ENCODE measurements at places on chromosomes 11 and 22.
A peak's percentile ranks its signal among the peaks of the same experiment; 100 is the strongest.

DNA sequence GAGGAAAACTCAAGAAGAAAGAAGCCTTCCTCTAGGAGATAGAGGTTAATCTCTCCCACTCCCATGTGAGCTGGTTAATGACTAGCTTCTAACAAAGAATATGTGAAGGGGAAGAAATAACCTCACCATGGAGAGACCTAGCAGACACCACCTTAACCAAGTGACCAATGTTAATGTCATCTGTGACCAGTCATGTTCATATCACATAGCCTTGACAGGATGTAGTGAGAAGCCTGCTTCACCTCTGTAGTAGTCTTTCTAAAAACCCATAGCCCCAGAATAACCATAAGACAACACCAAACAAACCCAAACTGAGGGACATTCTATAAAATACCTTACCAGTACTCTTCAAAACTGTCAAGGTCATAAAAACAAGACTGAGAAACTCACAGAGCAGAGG lies 21.5 kb upstream of the POU2AF1 start:
- no peak for DNase-seq

GRCh38 chr11:129888451-129888850 lies 6.9 kb downstream of the NFRKB start:
- DNase-seq, result no peak

DNA sequence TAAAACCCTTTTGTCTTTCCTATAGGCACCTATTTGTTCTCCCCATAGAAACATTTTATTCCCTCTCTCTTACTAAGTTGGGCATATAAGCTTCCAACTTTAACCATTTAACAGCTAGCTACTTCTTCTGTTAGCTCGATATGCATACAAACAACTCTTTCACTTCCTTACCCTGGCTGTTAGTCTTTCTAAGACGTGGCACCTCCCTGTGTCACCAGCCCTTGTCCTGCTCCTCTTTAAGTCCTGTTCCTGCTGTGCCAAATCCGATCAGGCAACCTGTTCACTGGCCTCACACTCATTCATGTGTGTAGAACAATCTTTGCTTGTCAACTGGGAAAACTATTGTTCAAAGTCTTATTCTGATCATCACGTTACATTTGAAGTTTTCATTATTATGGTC lies 1376.1 kb upstream of the TENM4 start:
- no peak for DNase-seq

DNA sequence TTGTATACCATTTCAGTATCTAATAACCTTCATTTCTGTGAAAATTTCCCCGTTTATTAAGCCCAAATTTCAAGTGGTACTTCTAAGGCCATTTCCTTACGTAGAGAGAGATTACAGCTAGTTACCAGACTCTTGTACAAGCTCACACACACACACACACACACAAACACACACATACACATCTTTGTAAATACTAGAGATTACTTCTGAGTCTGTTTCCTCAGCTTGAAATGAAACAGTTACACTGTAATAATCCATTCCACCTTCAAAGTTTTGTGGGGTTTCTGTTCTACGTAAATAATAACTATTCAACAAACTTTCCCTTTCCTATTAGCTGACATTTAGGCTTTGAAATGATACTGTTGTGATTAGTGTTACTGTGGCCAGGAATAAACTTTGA lies 6.2 kb downstream of the POGLUT3 start:
- DNase-seq, result no peak

GRCh38 chr11:128039140-128040021 lies 548.0 kb downstream of the ETS1 start:
- DNase-seq, result peak; percentile 89

DNA sequence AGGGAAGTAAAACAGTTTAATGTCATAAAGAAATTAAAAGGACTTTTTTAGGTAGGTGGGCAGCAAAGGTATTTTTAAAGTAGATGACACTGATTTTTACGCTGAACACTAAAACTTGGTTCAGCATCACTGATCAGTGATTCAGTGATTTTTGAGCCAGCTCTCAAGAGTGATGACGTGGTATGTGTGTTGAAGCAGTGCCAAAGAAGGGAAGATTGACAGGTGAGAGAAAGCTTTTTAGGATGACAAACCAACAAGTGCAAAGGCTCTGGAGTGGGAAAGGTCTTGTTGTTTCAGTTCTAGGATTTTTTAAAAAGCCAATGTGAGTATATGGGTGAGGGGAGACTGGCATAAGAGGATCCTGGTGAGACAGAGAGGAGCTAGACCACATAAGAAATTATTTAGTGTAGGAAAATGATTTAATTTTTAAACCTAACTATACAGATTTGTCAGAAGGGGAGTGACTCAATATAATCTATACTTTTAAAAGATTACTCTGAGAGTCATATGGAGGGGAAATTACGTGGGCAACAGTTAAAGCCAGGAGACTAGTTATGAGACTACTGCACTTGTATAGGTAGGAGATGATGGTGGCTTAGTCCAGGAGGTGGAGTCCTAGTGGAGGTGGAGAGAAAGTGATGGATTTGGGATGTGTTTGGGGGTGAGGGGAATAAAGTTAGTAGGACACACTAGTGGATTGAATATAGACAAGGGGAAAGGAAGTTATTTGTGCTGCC lies 17.6 kb upstream of the CALCB start:
- no peak for DNase-seq

GRCh38 chr11:1060852-1061616 lies 13.6 kb upstream of the MUC2 start:
- DNase-seq, result no peak

- no peak for DNase-seq
These were observed 15.1 kb downstream of the IFT27 start for GRCh38 chr22:36760786-36761185.

- DNase-seq, result no peak
These were observed 54.1 kb downstream of the CHRDL2 start for GRCh38 chr11:74677131-74677530.

GRCh38 chr11:91231226-91231625 lies 993.4 kb upstream of the FAT3 start:
- DNase-seq, result no peak

GRCh38 chr22:48890693-48891554 lies 936.7 kb downstream of the BRD1 start:
- DNase-seq, result no peak

DNA sequence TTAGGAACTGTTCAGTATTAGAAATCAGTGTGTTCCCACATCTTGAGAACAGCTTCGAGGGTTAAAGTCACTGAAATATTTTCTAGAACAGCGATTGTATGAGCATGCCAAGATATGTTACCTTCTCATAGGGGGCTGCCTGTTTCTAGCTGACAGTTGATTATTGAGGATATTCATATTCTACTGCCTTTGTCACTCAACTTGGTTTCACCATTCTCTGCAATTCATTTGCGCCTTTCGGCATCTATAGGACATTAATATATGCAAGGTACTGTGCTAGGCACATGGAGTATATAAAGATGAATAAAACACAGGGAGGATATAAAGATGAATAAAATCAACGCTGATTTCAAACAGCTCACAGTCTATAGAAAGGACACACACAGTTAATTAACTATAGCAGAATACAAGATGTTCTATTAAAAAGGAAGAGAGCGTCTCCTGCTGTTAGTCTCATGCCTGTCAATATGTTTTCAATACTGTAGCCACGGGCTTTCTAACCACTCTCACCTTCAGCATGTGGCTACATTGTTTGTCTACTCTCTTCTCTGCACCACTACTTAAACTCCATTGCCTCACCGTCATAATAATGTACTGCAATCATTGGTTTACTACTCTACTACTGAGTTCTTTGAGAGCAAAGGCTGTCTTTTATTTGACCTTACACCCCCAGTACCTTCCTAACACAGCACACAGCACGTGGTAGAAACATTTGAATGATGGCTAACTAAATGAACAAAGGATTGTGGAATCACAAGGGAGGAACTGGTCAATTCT lies 81.9 kb downstream of the RAB30 start:
- DNase-seq, result peak; percentile 13

GRCh38 chr11:75715688-75716087 lies 1.9 kb upstream of the MOGAT2 start:
- DNase-seq, result no peak

DNA sequence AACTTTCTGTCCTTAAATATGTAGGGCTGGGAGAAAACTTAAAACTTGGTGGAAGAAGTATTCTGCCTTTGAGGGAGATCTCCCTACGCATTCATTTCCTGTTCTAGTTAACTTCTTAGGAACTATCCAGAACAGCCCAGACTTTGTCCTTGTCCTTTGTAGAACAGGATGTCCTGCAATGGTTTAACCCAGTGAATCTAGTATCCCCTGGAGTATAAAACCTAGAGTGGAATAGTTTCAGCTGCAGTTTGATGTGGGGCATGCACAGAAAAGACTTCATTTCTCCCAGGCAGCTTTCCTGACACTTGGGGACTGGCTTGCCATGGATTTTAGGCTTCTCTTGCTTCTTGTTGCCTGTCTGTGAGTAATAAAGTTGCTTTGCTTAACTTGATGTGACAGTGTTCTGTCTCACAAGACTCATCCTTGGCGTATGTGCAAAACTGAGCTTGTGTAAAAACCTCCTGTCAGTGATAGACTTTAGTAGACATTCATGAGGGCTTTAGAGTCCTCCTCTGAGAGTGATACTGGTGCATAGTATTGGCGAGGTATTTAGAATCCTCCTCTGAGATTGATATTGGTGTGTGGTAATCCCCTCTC lies 28.2 kb downstream of the ARHGAP42 start:
- DNase-seq, result no peak

GRCh38 chr11:134581966-134582769 lies 170.1 kb upstream of the B3GAT1 start:
- DNase-seq, result peak; percentile 74

GRCh38 chr22:24102366-24103200 lies 78.7 kb upstream of the SUSD2 start:
- no peak for DNase-seq

DNA sequence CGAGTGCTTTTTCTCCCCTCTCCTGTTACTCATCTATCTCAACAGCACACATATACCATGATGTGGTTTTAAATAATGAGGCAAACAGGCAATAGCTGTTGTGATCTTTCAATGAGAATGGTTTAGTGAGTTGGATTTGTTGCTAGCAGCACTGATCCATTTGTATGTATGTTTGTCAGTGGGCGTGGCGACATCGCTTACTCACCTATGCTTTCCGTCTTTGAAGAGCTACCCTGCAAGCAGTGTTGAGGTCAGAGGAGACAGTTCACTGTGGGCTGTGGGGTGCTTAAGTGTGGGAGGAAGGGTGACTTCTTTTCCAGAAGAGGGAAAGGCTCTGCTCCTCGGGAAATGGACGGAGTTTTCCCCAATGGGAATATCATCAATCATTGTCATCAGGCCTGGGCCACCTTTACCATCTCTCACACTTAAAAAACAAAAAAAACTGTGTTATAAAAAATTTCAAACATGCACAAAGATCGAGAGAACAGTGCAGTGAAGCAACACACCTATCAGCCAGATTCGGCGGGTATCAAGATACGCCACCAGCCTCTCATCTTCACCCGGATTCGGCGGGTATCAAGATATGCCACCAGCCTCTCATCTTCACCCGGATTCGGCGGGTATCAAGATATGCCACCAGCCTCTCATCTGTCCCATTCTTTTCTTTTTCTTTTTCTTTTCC lies 83.8 kb downstream of the TBC1D22A start:
- no peak for DNase-seq

GRCh38 chr11:14300661-14301304 lies 58.2 kb downstream of the RRAS2 start:
- peak; percentile 60 for DNase-seq

- DNase-seq, result no peak
These were observed 335.0 kb downstream of the CADM1 start for GRCh38 chr11:115169251-115169650.

DNA sequence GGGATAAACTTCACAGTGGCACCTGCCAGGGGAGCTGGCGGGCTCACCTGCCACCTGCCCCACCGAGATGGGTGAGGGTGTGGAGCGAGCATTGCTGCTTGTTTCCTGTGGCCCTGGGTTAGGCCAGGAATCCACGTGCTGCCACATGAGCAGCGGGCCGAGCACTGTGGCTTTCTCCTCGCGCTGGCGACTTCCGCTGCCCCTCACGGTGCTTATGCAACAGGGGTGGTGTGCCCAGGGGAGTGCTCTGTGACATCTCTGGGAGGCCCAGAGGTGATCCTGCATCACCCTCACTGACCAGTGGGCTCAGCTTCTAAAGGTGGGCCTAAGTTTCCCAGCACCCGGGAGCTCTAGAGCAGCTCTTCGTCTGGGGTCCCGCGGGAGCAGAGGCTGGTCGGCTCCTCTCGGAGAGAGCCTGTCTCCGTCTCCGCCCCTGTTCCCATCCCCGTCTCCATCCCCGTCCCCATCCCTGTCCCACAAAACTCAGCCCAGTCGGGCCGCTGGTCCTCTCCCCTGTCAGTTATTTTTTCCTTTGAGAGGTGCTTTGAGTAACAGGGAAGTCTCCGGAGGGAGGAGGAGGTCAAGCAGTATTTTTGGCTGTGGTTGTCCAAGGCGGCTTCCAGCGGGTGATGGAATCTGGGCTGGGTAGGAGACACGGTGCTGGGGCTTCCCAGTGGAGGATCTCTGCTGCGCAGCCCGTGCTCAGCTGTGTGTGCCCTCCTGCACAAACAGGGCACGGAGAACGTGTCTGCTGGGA lies 42.5 kb downstream of the AP2A2 start:
- peak; percentile 33 for DNase-seq

DNA sequence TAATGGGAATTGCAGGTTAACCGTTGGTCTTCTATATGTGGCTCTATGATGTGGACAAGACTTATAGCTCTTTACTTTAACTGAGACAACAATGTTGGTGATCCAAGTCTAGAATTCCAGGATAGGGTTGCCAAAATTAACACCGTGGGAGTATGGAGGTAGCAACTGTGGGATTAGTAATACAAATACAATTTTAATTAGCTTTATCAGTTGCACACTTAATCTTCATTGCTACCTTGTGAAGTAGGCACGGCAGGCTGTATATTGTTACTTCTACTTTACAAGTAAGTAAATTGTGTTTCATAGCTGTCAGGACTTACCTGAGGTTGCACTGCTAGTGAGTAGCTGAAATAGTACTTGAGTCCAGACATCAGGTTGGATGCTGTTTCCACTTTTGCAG lies 21.0 kb downstream of the MTMR3 start:
- DNase-seq, result no peak

- DNase-seq, result no peak
These were observed 9.3 kb downstream of the NUP50 start for GRCh38 chr22:45172881-45173585.

DNA sequence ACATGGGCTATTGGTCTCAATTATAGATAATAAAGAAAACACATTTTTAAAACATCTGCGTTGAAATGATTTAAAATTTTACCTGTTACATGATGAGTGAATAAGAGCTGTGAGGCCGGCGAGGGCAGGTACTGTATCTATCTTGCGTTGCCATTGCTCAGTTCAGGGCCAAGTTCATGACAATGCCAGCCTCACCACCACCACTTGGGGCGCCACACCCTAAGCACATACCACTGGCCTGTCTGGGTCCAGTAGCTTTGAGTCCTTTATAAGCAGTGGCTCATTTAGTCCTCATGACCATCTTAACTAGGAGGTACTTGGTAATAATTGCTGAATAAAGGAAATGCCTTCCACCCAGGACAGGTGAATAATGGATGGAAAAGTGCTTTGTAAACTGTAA lies 14.5 kb upstream of the MB start:
- no peak for DNase-seq
